Activated T-cell treated with anti-CD3 and anti-CD28 coated beads for 4 hours (primary cell): ENCODE measurements at places on chromosomes 13 and 19.

GRCh38 chr13:94413598-94413944 lies 65.9 kb downstream of the DCT start:
- no peak for DNase-seq

DNA sequence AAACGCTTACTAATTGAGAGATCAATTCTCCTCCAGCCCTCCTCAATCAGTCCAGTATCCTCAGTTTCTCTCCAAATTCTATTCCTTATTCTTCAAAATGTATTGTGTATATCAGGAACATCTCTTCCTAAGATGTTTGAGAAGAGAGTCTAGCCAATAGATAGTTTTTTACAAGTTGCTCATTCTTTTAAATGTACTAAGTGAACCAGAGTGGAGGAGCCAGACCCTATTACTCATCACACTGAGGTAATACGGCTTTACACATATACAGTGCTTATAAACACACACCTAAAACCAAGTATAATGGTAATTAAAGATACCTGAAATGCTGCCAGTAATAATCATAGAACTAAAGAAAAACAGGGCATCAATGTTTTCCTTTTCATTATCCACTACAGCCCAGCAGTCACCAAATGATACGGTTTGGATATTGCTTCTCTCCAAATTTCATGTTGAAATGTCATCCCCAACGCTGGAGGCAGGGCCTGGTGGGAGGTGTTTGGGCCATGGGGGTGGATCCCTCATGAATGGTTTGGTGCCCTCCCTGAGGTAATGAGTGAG lies 45.2 kb upstream of the HMGB1 start:
- no peak for DNase-seq

- no peak for DNase-seq
These were observed 482.2 kb upstream of the NBEA start for GRCh38 chr13:34459856-34460255.

- no peak for DNase-seq
These were observed 11.7 kb upstream of the EPSTI1 start for GRCh38 chr13:43003729-43004128.

GRCh38 chr19:13069415-13070359 lies 33.0 kb downstream of the LYL1 start:
- DNase-seq: no peak

DNA sequence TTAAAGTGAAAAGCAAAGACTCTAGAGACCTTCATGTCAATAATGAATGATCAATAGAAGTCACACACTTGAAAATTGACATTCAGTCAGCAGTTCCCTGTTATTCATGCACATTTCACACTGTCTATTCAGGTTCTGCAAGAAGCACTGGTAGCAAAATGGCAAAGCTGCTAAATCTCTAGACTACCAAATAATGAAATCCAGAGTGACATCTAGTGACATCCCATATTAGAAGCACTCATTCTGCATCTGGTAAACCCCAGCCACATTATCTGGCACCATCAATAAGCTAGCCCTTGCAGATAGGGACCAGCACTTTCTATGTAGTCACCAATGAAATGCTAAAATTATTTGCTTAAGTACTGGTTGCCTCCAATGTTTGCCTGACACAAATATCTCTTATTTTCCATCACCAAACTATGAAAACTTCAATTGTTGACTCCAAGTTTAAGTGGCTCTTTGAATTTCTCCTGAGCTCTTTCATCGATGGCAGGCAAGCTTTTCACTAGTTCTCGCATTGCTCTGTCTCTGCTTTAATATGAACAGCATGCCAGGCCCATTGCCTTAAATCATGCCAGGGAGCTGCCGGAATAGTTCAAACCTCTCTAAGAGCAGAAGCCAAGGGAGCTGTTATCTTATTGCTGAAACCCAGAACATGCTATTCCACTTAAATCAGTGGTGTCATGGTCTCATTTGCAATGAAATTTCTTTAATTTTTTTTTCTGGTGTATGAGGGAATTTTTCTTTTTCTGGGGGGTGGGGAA lies 409.9 kb downstream of the MZT1 start:
- DNase-seq: no peak

DNA sequence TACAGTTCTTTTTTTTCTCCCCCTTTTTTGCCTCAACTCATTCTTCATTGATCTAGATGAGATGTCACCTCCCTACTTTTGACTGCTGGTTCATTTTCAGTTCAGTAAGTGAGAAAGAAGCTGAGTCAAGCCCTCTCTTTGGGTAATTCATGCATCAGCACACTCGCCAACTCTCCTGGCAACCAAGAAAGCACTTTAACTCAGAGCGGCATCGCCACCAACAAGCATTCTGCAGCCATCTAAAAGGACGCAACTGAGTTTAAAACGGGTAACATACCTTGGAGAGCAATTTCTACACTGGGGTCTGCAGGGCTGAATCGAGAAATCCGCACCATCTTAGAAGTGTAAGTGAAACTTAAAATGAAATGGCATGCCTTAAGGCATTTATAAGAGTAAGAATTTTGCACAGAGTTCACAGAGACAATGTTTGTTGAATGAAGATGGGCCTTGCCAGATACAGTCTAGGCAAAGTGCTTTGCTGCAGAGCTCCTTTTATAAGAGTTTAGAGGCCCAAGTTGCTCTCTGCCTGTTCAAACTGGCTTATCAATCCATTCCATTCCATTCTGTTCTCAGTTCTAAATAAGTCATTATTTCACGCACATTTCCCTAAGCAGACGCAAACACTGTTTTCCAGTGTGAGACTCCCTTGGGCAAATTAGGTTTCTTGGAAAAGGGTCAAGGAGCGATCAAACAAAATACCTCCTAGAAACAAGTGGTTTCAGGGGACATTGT lies 338.0 kb downstream of the ENOX1 start:
- DNase-seq: no peak

DNA sequence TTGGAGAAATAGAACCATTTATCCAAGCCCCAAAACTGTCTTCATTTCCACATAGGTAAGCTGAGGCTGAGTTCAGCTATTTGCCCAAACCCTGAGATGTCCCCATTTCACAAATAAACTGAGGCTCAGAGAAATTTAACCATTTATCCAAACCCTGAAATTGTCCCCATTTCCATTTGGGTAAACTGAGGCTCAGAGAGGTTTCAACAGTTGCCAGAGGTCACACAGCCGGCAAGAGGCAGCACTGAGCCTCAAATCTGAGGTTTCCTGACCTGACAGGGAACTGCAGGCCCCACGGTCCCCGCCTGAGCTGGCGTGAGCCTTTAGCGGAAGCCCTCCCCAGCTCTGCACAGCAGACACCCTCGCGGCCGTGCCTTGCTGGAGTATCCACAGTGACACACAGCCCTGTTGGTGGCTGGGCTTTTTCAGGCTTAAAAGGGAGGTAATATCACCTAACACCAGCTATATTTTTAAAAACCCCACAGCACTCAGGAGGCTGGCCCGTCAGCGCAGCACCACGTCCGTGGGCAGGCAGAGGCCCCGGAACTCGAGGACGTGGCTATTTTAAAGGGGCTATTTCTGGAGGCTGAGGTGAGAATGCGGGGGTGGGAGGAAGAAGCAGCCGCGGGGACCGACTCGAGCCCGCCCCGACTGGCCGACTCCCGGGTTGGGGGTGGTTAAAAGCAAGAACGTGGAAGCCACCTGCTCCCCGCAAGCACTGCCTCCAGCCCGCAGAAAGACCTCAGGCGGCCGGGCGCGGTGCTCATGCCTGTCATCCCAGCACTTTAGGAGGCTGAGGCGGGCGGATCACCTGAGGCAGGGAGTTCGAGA lies 18.5 kb downstream of the PTPRS start:
- DNase-seq: no peak

- DNase-seq: no peak
These were observed 135.6 kb upstream of the TSC22D1 start for GRCh38 chr13:44711706-44712105.

- DNase-seq: no peak
These were observed 316.6 kb downstream of the POU4F1 start for GRCh38 chr13:78286748-78287147.

- DNase-seq: no peak
These were observed 26.0 kb downstream of the TM9SF2 start for GRCh38 chr13:99527301-99527700.

DNA sequence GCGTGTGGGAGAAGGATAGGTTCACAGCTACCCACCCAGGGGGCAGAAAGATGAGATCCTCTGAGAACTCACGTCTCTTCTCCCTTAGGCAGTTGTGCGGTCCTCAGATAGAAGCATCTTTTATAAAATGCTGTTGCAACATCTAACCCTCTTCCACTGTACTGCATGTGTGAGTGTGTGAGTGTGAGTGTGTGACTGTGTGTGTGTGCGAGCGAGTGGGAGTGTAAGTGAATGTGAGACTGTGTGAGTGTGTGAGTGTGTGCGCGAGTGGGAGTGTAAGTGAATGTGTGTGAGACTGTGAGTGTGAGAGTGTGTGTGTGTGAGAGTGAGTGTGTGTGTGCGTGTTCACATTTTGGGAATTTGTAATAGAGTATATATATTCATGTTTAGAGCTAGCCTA lies 55.6 kb upstream of the F7 start:
- DNase-seq: no peak

- DNase-seq: no peak
These were observed 3.4 kb upstream of the SIGLEC9 start for GRCh38 chr19:51121257-51121656.

GRCh38 chr19:48502350-48503018 lies 9.2 kb downstream of the LMTK3 start:
- DNase-seq: no peak

DNA sequence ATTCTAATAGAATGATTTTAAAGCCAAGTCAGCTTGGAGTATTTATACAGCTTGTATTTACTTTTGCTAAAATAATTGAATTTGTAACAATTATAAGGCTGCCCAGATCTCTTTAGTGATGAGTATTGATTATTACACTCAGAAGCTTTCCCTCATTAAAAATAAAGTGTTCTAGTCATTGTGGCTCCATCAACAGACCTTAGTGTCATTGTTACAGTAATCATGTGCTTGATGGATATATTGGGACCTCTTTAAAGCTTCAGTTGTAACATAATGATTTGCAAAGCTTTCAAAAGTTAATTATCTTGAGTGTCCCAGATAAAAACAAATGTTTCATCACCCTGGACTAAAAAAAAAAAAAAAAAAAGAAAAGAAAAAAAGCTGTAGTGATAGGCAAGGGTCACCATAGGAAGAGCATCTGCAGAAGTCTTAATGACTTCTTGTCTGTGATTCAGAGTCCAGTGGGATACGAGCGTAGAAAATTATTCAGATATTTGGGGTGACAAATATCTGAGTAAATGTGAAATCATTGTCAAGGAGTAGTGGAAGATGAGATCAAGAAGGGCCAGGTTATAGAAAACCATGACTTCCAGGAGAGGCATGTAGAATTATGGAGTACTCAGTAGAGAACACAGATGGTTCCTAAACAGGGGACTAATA lies 369.6 kb downstream of the DCT start:
- DNase-seq: no peak

- DNase-seq: no peak
These were observed 85.9 kb downstream of the GJA3 start for GRCh38 chr13:20074966-20075365.

DNA sequence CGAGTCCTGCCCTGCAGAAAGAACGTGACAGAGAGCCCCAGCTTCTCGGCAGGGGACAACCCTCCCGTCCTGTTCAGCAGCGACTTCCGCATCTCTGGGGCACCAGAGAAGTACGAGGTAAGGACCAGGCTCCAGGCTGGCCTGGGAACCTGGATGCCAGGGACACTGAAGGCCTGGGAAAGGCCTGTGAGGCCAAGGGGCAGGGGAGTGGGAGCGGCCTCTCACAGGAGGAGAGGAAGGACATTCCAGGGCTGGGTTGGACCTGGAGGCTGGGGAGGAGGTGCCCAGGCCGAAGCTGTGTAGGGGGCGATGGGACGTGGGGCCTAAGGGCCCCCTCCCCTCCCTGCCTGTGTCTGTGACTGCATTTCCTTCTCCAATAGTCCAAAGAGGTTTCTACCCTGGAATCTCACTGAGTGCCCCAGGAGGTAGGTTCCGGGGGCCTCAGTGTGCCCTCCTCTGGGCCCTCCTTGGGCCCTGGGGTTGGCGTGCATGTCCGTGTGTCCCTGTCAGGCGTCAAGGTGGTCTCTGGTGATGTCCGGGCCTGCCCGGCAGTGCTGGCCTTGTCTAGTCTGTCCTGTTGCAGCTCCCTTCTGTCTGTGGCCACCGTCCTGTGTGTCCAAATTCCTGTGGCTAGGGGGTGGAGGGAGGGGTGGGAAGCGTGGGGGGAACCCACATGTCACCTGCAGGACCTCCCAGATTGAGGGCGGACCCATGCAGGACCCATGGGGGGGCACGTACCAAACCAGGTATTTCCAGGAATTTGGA lies 16.9 kb upstream of the CD22 start:
- no peak for DNase-seq

GRCh38 chr19:7177926-7178325 lies 108.4 kb downstream of the ZNF557 start:
- no peak for DNase-seq

DNA sequence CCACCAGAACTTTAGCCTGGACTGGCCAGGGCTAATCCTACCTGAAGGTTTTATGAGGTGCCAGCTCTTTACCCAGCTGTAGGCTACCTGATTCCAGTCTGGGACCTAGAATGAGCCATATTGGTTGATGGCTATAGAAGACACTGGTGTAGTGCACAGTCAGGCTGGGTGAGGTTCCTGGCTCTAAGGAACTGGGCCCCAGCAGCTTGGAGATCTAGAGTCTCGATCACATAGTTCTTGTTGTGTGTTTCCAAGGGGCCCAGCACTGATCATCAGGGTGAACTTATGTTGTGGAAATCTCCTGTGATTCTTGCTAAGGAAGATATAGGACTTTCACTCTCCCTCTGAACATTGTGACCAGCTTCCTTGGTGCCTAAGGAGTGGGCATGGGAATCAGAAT lies 236.3 kb downstream of the ZNF536 start:
- no peak for DNase-seq

- no peak for DNase-seq
These were observed 23.1 kb downstream of the MAP2K2 start for GRCh38 chr19:4100647-4101495.

- no peak for DNase-seq
These were observed 28.1 kb upstream of the WDR18 start for GRCh38 chr19:955803-956765.

DNA sequence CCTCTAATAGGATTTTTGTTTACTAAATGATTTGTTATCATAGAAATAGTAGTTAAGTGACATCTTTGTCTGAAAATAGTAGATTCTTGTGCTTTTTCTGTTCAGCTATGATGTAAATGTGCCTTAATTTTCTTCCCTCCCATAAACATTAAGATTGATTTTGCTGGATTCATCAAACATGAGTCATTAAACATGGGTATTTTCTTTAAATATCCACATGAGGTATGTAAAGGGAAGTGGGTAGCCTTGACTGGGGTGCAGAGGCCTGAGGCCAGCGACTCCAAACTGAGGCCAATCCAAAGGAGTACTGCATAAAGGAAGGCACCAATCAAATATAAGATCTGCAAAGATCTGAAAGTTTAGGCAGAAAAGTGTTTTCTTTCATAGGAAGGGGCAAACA lies 3.7 kb downstream of the ZNF136 start:
- DNase-seq: no peak

DNA sequence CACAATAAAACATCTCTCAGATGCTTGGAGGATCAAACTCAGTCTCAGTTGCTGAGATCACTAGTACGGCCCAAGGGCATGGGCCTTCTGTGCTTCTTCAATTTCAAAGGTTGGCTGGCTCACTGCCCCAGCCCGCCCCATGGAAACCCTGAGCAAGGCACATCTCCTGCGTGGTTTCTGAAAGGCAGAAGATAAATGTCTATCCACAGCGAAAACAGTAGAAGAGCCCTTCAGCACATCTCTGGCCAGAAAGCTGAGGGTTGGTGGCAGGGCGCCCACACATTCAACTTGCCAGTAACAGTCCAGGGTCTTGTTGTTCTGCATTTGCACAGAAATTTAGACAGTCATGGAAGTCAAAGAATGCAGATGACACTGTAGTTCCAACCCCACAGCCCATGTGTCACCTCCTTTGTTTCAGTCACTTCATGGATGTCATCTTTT lies 24.0 kb upstream of the KATNAL1 start:
- DNase-seq: no peak

GRCh38 chr13:72246396-72246795 lies 379.4 kb upstream of the DACH1 start:
- DNase-seq: no peak
